ENCODE measurements at places on chromosomes 2 and 18.

- DNase-seq = peak; percentile 8
Observed at GRCh38 chr18:10410472-10411308, 43.7 kb upstream of the APCDD1 start.

- no peak for DNase-seq
Observed at GRCh38 chr2:207531032-207531952, 1.5 kb downstream of the CREB1 start.

DNA sequence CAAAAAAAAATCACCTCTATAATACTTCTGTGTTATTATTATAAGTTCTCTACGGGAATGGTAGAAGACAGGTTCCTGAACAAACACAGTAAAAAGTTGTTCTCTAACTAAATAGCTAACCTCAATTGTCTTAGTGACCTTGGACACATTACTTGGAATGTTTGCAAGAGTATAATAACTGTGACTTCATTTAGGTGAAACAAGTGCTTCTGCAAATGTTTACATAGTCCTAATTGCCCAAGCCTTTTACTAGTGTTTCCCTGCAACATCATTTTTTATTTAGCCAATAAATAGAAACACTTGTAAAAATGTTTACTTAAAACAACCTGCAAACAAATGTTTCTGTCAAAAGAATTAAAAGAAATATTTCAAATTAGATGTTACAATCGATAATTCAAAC lies 9.9 kb downstream of the PLEKHM3 start:
- no peak for DNase-seq

GRCh38 chr2:224309176-224309575 lies 92.7 kb downstream of the FAM124B start:
- no peak for DNase-seq

DNA sequence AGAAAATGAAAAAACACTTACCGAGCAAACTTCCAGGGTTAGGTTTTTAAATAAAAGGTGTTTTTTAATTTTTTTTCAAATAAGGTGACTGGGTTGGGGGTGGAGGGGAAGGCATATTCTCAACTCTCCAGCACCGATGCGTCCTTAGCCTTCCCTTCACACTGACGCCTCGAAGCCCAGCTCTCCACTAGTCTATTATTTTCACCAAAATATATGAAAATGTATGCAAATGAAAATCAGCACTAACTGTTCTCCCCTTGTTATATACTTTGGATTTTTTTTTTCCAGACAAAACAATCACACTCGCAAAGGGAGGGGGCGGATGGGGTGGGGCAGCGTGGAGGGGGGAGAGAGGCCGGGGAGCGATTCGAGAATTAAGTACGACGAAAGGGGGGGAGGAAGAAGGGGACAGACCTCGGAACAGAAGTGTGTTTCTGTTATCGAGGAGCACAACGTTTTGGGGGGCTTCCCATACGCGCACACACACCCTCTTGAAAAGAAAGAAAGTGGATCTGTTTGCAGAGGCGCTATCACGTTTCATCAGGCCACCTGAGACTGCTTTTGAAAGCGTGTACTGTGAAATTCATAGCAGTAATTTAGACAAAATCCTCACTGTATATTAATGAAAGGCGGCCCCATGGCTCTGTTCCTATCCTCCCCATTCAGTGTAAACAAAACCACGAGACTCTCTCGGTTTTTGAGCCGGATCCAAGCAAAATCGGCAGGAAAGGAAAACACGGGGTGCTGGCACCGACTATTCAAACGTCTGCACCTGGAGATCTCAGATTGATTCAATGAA lies 2.4 kb upstream of the POU3F3 start:
- DNase-seq = no peak

DNA sequence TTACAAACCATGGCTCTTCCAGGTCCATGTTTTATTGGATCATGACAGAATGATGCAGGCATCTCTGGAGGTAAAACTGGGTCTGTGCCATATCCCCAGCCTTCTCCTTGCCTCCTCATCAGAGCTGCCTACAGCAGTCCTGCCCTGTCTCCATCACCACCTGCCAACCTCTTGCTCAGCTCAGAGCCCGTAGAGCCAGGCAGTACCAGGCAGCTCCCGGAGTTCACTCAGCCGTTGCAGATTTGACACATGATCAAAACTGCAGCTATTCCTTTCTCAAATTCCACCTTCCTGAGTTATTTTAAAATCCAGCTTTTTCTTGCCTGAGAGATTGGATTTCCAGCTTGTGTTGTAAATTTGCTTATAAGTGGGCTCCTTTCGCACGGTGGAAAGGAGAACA lies 218.2 kb upstream of the CELF4 start:
- DNase-seq = no peak

DNA sequence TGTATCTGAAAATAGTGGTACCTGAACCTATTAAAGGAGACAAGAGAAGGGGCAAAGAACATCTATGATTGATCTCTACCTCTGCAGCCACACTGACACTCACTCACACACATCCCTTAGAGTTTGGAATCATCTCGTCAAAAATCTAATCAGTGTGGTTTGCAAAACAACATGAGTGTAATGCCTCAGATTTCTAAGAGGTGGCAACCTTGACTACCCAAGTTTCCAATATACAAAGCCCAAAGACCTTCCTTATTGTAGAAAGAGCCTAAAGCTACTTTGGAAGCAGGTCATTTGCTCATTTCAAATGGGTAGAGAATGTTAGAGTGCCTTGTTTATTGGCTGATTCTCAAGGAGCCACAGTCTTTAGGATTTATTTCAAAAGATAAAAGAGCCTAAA lies 444.9 kb downstream of the ARHGAP15 start:
- no peak for DNase-seq
